ENCODE measurements at places on chromosomes 11 and 22.

GRCh38 chr11:58688789-58689503 lies 42.8 kb downstream of the GLYAT start:
- no peak for DNase-seq

GRCh38 chr22:20844055-20845037 lies 14.3 kb downstream of the PI4KA start:
- no peak for DNase-seq

DNA sequence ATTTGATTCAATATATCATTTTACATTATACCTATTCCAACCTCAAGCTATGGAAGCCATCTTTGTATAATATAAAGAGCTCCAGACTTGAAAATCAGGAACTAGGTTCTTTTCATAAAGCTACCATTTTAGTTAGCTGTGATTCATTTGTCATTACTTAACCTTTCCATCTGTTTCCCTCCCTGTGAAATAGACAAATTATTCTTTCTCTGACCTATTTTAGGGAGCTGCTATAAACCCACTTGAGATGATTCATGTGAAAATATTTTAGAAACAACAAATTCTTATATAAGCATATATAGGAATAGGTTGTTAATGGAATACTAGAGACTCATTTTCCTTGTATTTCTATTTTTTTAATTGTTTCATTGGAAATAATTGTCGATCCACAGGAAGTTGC lies 1012.1 kb downstream of the OPCML start:
- DNase-seq: no peak

- no peak for DNase-seq
Measured at GRCh38 chr22:43876866-43877509, 14.7 kb upstream of the SULT4A1 start.

DNA sequence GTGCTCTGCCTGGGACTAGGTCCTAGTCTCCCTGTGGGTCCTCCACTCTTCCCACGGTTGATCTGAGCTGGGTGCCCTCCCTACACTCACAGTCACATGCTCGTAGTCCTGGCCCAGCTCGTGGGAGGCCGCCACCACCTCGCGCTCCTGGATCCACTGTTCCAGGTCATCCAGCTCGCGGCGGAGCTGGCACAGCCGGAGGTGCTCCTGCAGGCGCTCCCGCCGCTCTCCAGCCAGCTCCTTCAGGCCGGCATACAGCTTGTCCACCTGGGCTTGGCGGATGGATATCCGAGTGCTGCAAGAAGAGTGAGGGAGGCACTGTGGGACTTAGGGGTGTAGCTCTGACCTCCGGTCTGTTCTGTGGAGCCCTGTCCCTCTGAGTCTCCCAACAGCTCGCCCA lies 14.8 kb upstream of the RBM4B start:
- DNase-seq: no peak

Data from stimulated activated naive CD8-positive, alpha-beta T cell treated with anti-CD3 and anti-CD28 coated beads, Interleukin-15, amount 100 ng/mL, for 72 hours (primary cell).